ENCODE measurements at places on chromosomes 6 and 20.

- DNase-seq, result peak; percentile 88
Measured at GRCh38 chr6:6918216-6918983, 189.4 kb upstream of the RREB1 start.

GRCh38 chr6:154933181-154933827, 61.8 kb upstream of the TIAM2 start:
- no peak for DNase-seq

GRCh38 chr6:42784717-42785498, 3.1 kb downstream of the BICRAL start:
- DNase-seq, result no peak

DNA sequence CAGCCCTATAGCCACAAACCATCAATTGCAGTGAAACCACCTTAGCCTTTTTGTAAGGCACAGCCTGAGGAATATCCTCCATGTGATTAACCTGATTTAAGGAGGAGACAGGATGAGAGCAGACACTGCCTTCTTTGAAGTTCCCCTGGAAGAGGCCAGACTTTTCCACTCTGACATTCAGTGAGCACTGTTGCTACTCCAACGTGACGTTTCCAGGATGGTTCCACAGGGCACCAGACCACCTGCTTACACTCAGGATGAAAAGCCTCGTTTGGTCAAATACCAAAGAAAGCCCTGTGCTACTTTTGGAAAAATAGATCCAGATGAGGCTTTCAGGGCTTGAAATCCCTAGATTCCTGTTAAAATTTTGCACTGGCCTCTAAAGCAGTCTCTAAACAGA, 1102.1 kb upstream of the FLRT3 start:
- DNase-seq, result no peak

GRCh38 chr6:164563924-164564323, 745.5 kb downstream of the C6orf118 start:
- DNase-seq, result no peak

GRCh38 chr6:11030904-11031303, 13.2 kb downstream of the ELOVL2 start:
- DNase-seq, result no peak

DNA sequence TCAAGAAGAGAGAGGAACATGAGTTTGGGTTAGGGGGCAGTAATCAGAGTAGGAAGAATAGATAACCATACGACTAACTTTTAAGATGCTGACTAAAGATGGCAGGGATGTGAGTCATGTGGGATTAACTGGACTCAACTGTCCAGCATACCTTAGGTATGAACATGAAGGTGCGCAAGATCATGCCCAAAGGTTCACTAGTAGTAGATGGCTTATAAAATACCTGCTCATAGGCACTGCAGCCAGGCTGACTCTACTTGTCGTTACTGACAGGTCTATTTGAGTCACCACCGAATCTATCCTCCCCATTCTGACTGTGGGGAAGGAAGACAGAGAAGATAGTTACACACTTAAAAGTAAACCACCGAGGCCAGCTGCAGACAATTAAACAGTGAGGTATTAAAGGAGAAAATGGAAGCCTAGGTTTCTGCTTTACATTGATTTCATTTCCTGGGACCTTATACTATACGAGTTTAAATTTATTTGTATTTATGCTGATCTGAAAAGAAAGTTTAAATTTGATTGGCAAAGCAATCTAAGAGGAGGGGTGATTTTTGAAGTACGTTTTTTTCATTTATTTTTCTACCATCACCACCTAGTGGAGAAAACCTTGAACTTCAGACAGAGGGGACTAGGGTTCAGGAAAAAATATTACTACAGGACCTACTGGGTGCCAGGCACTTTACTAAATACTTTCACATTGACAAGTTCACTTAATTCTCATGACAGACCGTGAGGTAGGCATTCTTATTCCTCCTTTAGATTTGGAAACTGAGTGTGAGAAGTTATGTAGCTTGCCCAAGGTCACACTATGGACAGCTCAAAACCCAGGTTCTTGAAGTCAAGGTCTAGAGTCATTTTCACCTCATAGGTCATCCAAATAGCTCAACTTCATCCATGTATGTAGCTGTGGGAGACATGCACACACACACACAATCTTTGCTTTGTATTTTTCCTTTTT, 4.0 kb upstream of the WRNIP1 start:
- peak; percentile 28 for DNase-seq

DNA sequence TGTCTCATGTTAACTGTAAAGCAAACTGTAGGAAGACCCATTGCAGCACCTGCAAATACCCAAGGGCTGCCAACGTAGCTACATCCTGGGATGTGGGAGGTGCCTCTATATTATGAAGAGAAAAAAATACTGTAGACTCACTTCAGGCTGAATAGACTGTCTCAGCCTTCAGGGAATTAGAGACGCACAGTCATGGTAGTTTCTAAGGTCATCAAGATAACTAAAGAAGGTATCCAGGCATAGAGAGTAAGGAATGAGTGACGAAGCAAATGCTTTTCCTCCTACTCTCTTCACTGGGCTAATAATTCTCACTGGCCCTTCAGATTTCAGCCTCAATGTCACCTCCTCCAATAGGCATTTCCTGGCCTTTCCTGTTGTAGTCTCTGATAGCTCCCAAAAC, 121.6 kb upstream of the ECI2 start:
- no peak for DNase-seq

- DNase-seq, result no peak
Measured at GRCh38 chr6:31836474-31837368, 9.2 kb downstream of the HSPA1B start.

DNA sequence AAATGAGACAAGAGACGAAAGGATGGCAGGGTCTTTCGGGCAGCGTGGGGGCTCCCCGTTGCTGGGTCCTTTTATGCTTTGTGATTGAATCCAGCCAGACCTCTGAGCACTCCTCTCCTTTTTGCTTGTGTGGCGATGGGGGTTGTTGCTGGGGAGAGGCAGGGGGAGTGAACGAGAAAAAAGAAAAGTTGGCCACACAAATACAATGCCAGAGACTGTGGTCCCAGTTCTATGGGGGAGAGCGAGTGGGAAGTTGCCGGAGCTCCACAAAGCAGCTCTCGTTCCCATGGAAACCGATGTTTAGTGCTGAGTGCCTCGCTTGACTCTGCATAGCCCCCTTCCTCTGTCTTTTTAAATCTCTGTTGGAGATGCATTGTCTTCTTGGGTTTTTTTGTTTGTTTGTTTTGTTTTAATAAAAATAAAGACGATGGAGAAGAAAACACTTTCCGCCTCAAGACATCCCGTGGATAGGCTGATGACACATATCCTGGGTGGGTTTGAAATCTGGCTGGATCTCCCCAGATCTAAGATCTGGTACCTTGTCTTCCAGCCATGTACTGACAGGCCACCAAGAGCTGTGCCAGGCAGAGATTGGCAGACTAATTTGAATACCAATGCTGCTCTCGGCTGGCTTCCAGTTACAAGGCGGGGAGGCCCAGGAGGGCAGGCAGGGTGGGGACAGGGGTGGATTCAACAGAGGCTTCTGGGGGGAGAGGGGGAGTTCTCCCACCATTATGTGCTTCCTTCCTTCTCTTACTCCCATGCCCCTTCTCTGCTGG, 529.3 kb downstream of the QKI start:
- DNase-seq, result no peak

DNA sequence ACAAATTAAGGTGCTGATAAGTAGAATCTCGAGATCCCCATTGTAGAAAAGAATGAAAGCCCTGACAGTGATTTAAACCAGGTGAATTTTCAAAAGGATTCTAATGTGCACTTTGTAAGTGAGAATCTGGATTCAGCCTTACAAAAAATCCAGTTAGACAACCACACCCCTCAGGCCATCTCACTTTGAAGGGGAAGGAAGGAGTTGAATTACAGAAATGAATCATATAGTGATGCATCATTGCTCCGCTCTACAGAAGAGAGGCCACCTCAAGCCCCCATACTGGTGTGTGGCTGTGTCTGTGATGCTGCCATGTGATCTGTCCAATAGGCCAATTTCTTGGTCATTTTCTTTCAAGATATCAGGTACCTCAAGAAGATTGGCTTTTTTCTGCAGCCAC, 85.5 kb upstream of the NT5E start:
- DNase-seq, result peak; percentile 2

DNA sequence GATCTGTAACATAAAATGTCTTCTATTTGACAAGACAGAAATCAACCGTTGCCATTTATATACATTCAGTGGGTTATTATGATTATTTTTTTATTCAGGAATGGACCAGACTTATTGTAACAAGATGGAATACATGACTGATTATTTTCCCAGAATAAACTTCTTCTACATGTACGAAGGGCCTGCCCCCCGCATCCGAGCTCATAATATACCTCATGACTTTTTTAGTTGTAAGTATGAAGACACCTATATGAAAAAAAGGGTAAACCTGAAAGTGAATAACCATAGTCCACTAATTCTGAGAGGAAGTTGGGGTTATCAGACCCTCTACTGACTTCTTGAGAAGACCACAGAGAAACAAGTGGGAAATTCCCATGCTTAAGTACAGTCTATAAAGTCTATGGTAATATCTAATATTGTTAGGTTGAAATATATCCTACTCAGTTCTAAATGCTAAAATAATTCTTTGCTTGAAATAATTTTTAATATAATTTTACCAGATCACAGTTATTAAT, 15.9 kb downstream of the OR2A4 start:
- DNase-seq, result no peak

GRCh38 chr6:134950482-134950881, 581 bp upstream of the ALDH8A1 start:
- no peak for DNase-seq

- DNase-seq, result no peak
Measured at GRCh38 chr6:150615967-150616366, 16.3 kb downstream of the PLEKHG1 start.

DNA sequence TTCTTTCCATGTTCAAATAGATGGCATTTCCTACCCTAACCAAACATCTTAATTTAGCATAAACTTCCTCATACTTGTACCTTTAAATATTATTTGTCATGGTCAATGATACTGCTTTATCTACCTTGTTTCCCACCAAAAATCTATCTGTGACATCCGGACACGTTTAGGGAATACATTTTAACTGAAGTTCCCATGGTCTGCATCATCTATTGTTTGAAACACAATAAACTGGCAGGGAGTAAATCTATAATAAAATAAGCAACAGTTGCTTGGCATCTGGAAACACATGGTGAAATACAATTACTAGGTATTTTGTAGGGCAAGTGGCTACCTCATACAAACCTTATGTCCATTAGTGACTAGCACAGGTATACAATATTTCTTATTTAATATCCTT, 289.1 kb downstream of the GJA1 start:
- no peak for DNase-seq

GRCh38 chr6:98797217-98797994, 37.0 kb upstream of the POU3F2 start:
- DNase-seq, result no peak

GRCh38 chr6:167073679-167074274, 49.1 kb upstream of the CCR6 start:
- no peak for DNase-seq

GRCh38 chr6:120965814-120966213, 368.5 kb downstream of the TBC1D32 start:
- DNase-seq, result no peak

DNA sequence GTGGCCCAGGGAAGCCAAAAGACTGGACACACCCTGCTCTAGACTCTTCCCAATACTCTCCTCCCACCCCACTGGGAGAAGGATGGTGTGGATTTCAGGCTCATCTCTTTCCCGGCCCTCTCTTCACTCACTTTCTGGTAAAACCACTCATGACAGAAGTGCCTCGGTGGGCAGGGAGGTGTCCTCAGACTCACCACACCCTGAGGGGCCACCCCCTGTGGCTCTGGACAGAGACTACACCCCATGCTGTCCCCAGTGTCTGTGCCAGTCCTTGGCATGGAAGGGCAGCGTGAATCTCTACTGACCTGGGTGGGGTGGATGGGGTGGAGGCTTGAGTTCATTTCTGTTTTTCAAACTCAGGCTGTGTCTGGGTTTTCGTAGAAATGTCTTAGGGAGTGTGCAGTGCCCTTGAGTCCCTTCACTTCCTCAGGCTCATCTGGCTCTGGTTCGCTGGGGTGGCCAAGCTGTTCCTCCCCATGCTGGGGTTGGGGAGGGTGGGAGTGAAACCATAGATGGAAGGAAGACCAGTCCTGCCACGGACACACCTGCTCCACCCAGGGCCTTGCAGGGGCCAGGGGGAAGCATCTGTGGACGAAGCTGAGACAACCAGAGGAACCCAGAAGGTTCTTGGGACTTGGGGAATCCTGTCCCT, 59.1 kb downstream of the EZR start:
- DNase-seq, result no peak

- no peak for DNase-seq
Measured at GRCh38 chr6:5080574-5080973, 4.6 kb upstream of the PPP1R3G start.

DNA sequence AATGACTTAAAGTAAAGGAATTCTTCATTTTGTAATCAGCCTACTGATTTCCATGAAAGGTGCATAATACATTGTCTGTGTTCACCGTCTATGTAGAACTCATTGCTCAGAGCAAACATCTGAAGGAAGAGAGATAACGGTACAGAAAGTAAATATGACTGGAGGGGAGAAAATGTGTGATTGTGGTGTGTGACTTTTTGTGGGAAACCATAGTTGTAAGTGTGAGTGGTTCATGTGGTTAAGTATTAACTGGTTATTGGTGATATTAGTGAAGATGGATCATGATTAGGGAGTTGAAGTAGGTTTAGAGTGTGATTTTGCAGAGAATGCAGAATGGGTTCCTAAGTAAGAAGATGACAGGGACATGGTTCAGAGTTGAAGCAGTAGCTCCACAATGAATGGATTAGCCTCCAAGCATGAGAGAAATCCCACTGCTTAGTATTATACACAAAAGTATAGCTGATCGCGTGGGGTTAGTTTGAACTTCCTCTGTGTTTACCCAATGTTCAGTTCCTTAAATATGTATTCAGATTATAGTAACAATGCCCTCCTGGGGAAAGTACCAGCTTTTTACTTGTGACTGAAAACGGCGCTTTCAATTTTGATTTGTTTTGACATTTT, 368.9 kb downstream of the UTRN start:
- DNase-seq, result no peak

- DNase-seq, result no peak
Measured at GRCh38 chr6:79373246-79373645, 138.8 kb upstream of the HMGN3 start.

DNA sequence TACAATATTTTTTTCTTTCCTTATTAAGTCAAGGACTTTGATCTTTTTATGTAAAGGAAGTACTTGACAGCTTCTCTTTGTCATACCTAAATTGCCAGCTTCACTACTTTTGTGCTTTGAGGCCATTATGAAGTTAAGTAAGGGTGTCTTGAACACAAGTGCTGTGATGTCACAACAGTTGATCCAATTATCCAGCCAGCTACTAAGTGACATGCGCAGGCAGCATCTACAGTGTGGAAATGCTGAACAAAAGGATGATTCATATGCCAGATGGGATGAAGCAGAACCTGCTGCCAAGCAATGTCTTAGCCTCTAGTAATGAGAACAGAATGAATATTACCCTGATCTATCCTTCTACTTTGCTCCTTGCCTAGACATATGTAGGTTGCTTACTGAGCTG, 68.3 kb upstream of the TMEM244 start:
- no peak for DNase-seq

Data from stimulated activated CD4-positive, alpha-beta T cell treated with anti-CD3 and anti-CD28 coated beads, Interleukin-1b, Interleukin-23, amount 100 ng/mL, for 48 hours (primary cell).